Myometrial cell (primary cell): ENCODE measurements at places on chromosomes 4 and X. TPM values are rescaled to one million over a fixed set of nuclear protein-coding genes. Genes with fewer than 3 reads are reported as not detected.

ARHGEF6 gene
- total RNA-seq, result 12.1 and 14.1 TPM in 2 replicates

KCNE5 gene
- under 0.01 TPM in 1 of 2 replicates, not detected in the other for total RNA-seq

GAGE12J gene
- total RNA-seq, result not detected in 2 replicates

CLCN5 gene
- 1.7 and 1.8 TPM in 2 replicates for total RNA-seq

GAB1 gene
- total RNA-seq, result 4.9 and 8.0 TPM in 2 replicates

VSIG4 gene
- not detected in 2 replicates for total RNA-seq

TBC1D9 gene
- 12.7 and 16.1 TPM in 2 replicates for total RNA-seq

PF4V1 gene
- 1.6 TPM in 1 of 2 replicates, not detected in the other for total RNA-seq
